ENCODE measurements at places on chromosomes 6 and 20. TPM values are rescaled to one million over a fixed set of nuclear protein-coding genes. Genes with fewer than 3 reads are reported as not detected.

- peak; percentile 80 for DNase-seq
Observed at GRCh38 chr20:60055740-60056139, 97.5 kb downstream of the CDH26 start.

DNA sequence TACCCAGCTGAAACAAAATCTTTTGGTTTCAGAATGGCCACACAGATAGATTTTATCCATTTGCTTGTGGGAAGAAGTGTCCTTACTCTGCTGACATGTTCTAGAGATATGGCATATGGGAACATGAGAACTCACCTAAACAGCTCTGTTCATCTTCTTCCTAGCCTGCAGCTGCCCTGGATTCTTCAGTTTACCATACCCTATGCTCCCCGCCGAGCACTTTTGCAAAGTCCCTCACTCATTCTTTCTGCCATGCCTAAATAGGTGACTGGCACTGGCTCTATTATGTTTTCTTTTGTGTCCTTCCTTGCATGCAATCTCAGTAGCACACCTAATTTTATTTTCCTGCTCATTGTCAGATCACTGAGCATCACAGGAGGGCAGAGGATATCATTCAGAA lies 293.7 kb upstream of the RSPO3 start:
- DNase-seq = no peak

GRCh38 chr20:9360431-9360830 lies 154.0 kb upstream of the LAMP5 start:
- no peak for DNase-seq

DNA sequence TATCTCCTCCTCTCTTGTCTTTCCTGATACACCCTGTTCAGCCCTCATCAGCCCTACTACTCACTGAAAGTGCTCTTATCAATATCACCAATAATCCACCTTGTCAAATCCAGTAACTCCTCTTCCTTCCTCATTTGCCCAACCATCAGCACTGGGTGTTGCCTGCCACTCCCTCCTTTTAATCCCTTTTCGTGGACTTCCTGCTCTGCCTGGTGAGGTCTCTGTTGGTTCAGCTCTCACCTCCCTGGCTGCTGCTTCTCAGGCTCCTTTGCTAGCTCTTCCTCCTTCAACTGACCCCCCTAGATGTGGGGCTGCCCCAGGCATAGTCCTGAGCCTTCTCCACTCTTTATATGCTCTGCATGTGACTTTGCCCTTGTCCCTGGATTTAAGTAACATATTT lies 92.5 kb downstream of the PREP start:
- DNase-seq = no peak

DNA sequence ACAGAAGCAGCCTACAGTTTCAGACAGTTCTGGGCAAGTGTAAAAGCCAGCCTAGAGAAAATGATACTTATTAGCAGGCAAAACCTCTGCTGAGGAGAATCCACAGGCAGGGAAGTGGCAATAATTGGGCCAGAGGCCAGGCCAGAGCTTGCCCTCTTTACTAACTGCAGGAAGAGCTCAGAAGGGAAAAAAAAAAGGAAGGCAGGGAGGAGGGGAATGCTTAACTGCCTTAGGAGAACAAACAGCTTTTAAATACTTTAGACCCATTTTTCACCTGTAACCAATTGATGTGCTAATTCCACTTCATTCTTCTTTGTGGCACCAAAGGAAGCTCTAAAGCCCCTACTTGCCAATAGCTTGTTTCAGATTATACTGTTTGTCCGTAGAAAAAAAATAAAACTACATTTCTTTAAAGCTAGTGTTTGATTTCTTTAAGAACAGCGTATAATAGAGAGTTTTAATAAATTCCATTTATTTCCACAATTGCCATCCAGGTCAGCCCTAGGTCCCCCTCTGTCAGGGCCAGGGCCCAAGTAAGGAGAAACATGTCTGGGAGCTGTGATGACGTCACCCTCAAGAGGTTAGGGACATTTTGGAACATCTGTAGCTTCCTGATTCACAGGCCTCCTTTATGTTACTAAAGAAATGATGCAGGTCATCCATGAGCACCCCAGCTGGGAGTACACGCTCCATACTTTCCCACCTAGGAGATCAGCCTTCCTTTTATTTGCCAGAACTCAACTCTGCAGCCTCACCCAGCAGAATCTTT lies 384.3 kb downstream of the CDC5L start:
- no peak for DNase-seq

GRCh38 chr6:73394577-73395354 lies at the start of gene DDX43:
Gene DDX43, plus strand, starts transcription at chr6:73394828. Its CDS starts 78 bp downstream, at chr6:73394906.
- peak; percentile 77 for DNase-seq

GRCh38 chr6:75800133-75800532 lies 51.1 kb downstream of the MYO6 start:
- DNase-seq = no peak

- no peak for DNase-seq
Observed at GRCh38 chr6:36720251-36721141, 22.9 kb downstream of the RAB44 start.

- no peak for DNase-seq
Observed at GRCh38 chr6:17096096-17096495, 5.8 kb upstream of the STMND1 start.

- peak; percentile 54 for DNase-seq
Observed at GRCh38 chr6:53109612-53110011, 39.0 kb downstream of the GCM1 start.

DNA sequence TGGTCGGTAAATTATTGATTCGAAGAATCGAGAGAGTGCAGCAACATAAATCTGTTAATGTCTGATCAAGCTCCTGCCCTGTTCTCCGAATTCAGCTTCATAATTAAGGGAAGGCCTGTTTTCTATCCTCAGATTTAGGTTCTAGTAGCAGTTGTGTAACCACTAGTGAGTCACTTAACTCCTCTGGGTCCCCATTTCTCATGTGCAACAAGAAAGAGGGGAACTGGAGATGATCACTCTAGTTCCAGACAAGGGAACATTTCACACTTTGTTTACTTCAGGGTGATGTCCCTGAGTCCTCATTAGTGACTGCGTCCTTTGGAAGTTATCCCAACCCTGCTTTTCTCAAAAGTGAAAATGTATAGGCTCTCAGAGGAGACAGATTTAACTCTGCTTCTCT lies 68.1 kb upstream of the RNF146 start:
- no peak for DNase-seq

DNA sequence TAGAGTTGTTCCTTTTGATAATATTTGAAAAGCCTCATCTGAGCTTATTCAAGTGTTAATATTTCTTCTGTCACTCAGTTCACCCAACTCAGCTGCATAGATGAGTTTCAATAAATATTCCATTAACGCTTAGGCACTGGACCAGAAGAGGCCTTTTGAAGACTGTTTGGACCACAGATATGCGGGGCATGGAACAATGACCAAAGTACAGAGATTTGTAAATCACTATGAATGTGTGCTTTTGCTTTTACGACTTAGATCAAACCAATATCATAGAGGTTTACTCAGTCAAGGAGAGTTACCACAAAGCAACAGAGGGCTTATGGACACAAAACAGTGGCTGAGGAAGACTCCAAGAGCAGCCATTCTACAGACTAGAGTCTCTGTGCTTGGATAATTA lies 99.9 kb downstream of the RTN4IP1 start:
- DNase-seq = no peak

- DNase-seq = peak; percentile 64
Observed at GRCh38 chr20:43537921-43538877, 20.6 kb upstream of the SGK2 start.

GRCh38 chr6:40455686-40456389 lies 131.3 kb downstream of the LRFN2 start:
- DNase-seq = no peak

DNA sequence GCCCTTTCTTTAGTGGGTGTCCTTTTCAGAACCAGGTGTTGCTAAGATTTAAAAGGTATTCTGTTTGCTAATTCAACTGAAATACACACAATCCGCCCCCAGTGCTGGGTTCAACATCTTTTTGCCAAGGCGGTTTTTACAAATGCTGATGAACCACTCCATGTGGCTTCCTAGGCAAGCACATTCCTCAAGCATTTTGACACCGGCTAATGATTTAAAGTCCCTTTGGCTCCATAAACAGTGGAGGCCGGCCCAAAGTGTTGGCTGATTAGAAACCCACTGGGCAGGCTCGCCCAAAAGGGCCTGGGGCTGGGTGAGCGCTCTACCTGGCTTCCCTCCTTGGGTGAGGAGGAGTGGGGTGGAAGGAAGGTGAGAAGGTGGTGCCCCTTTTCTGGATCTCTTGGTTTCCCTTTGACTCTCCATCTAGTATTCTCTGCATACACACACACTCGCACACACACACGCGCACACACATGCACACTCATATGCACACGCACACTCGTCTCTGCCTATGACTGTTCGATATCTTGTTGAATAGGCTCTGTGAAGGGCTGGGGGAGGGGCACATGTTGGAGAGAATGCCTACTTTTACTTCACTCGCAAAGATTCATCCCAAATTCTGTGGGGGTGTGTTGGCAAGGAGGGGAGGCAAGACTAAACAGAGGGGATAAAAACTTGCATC lies 66.7 kb upstream of the ARMC2 start:
- no peak for DNase-seq

DNA sequence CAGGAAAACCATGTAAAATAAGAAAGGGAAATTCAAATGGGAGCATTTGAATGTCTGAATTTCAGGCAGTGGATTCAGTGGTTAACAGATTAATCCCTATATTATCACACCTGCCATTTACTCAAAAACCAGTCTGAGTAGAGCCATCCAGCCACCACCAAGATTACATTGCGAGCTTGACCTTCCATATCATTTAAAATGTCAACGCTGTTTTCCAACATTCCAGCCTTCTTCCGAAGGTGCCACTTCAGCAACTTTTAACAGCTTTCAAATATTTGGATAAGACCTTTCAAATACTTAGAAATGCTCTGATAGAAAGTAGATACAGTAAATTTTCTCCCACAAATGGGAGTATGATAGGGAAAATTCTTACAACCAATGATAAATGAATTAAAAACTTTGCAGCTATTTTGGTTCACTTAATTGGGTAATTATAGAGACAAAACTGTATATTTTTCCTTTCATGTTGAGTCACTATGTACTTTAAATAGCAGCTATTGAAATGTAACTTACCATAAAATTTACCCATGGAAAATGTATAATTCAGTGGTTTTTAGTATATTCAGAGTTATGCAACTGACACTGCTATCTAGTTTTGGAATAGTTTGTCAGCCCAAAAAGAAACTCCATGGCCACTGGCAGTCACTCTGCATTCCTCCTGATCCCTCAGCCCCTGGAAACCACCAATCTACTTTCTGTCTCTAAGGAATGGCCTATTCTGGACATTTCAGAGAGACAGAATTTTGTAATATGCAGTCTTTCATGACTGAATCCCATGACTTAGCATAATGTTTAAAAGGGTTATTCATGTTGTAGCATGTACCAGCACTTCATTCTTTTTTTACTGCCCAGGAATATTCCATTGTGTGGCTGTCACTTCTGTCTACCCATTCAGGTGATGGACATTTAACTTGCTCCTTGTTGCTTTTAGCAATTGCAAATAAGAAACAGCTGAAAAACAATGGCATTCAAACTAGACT lies 21.5 kb downstream of the EZR start:
- no peak for DNase-seq

The OR10C1 gene
- not detected for total RNA-seq

The CGA gene
- total RNA-seq = not detected

The HLA-DQA2 gene
- total RNA-seq = 11.6 TPM

The BMP7 gene
- not detected for total RNA-seq

The KIF25 gene
- not detected for total RNA-seq

The SIRPB1 gene
- 8.3 TPM for total RNA-seq

The HSPA1B gene
- 64.6 TPM for total RNA-seq

The NPBWR2 gene
- total RNA-seq = not detected

The OXT gene
- total RNA-seq = not detected

The MAS1 gene
- not detected for total RNA-seq

The PTK7 gene
- 0.33 TPM for total RNA-seq

The CDSN gene
- total RNA-seq = not detected
